ENCODE measurements at places on chromosomes 2 and 18.

DNA sequence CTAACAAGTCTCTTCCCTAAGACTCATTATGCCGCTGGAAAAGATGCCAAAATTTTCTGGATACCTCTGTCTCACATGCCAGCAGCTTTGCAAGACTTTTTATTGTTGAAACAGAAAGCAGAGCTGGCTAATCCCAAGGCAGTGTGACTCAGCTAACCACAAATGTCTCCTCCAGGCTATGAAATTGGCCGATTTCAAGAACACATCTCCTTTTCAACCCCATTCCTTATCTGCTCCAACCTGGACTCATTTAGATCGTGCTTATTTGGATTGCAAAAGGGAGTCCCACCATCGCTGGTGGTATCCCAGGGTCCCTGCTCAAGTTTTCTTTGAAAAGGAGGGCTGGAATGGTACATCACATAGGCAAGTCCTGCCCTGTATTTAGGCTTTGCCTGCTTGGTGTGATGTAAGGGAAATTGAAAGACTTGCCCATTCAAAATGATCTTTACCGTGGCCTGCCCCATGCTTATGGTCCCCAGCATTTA is 26.3 kb downstream of the DHRS9 start:
- peak; percentile 27 for DNase-seq

DNA sequence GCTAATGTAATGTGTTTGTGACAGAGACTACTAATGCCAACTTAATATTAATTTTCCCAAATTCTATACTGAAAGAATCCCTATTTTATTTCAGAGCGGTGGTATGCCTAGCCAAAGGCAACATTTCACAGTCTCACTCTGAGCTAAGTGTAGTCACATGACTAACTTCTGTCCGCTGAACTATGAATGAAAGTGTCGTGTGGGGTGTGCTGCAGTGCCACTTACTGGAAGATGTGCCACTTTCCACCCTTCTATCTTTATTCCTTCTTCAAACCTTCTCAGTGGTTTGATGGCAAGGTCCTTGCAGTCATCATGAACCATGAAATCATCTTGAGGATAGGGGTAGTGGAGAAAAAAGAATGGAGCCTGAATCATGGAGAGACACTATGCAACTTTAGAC is 47.3 kb upstream of the C1D start:
- no peak for DNase-seq

- no peak for DNase-seq
These were observed 9.2 kb downstream of the RNU4ATAC start for GRCh38 chr2:121539750-121540469.

- peak; percentile 65 for DNase-seq
These were observed 50.5 kb upstream of the TSPYL6 start for GRCh38 chr2:54306556-54306955.

GRCh38 chr2:139828011-139828410 is 1047.8 kb upstream of the NXPH2 start:
- no peak for DNase-seq

DNA sequence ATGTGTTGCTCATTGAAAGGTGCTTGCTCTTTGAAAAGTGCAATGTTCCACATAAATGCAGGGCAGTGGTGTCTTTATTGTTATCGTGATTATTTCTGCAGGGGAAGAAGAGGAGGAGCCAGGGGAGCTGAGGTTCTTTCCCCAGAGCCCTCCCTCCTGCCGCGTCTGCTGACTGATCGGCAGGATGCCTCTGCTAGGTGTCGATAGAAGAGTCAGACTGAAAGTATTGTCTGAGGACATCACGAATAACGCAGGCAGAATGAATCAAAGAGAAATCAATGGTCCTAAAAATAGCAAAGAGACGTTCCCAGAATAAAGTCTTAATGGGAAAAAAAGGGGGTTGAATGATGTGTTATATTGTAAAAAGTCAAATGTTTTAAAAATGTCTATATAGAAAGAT is 47.4 kb upstream of the SIX3 start:
- no peak for DNase-seq

- no peak for DNase-seq
These were observed 221.8 kb upstream of the OSR1 start for GRCh38 chr2:19580264-19580663.

DNA sequence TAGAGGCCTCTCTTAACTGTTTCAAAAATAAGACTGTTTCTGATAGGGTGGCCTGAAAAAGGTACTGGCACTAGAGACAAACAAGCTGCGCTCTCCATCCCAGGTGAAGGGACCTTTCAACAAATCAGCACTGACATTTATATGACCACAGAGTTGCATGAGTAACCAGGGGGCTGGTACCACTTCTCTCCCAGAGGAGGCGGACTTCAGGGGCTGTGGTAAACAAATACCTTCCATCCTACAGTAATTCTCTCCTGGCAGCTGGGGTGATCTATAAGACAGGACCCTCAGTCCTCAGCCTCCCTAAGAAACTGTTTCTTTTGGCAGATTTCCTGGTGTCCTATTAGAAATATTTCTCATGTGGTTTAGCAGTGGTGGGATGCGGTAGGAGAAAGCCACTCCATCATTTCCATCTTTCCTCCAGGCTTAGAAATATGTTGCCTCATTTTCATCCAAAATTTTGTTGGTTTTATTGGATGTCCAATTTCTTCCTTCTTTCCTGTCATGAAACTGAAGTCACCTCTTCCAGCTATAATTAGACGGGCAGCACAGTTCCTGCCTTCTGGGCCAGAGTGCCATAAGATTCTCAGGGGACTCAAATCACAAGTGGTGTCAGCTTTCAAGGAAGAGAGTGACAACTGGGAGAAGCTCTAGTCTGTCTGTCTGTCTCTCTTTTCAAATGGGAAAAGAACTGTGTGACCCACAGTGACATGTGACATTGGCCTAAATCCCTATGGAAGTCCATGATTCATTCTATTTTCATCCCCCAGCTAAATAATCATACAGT is 96.4 kb downstream of the CYRIA start:
- no peak for DNase-seq

DNA sequence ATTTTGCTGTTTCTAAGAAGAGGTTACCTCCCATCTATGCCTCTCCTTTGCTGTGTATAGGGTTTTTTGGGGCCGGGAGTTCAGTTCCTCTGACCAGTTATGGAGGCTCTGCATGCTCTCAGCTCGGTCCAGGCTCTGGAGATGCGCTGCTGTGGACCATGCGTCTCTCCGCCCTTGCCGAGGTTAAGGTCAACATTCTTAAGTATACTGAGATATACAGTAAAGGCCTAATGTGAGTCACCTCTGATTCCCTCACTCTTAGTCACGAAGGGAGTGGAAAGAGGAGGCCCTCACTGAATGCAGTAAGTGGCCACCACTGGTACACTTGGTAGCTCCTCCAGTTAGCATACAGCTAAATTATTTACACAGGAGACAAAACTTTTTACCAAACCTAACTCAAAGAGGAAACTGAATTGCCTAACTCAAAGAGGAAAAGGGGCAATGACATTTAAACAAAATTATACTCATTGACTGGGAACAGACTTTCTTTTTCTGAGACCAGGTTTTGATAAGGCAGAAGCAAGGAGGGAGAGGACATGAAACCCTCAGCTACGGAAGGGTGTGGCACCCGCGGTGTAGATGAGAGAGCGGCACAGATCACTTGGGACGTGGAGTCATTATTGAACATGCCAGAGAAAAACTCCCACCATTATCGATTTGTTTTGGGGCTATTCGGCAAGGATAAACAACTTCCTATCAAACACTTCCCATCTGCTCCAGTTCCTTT is 98.7 kb downstream of the COPS8 start:
- peak; percentile 78 for DNase-seq

GRCh38 chr2:40412456-40412855 is 39.4 kb downstream of the SLC8A1 start:
- DNase-seq, result no peak

DNA sequence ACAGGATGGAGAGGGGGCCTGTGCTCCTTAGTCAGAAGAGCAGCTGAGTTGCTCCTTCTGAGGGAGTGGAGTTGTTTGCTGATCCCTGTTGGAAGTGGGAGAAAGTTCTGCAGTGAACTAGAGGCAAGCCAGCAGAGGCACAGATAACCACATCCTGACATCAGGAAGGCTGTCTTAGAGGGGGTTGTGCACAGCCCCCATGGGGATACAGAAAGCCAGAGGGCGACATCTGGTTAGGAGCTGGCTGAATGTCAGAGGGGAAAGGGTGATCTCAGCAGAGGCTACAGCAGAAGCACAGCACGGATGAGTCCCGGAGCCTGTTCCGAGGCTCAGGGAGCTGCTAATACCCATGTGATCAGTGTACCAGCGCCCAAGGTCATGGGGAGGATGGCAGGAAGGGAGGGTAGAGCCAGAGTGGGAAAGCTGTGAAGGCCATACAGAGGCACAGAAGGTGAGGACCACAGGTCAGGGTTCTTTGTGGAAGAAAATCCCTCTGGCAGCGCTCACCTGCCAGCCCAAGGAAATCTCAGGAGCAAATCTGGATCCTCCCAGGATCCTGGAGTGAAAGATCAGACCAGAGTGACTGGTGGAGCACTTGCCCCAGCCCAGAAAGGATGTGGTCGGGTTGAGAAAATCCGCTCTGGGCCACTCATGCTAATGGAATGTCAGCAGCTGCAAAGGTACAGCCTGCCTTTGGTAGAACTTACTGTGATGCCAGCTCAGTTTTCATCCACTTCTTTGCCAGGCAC is 111.8 kb downstream of the STPG4 start:
- DNase-seq, result peak; percentile 97

DNA sequence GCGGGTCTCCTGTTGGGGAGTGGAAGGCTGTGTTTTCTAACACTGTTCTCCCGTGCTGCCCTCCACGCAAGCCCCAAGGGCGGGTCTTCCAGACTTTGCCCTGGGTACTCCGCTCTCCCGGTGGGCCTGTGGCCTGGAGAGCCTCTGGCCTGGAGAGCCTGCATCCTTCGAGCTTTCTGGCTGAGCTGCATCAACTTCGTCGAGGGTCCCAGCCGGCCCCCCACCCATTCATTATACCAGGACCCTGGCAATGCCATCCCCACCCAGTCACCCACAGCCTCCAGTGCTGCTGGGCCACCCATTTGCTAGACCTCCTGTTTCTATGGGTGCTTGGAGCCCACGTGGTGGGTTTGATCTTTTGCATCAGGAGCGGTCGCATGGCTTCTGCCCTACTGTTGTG is 102.2 kb downstream of the PTGR3 start:
- no peak for DNase-seq

DNA sequence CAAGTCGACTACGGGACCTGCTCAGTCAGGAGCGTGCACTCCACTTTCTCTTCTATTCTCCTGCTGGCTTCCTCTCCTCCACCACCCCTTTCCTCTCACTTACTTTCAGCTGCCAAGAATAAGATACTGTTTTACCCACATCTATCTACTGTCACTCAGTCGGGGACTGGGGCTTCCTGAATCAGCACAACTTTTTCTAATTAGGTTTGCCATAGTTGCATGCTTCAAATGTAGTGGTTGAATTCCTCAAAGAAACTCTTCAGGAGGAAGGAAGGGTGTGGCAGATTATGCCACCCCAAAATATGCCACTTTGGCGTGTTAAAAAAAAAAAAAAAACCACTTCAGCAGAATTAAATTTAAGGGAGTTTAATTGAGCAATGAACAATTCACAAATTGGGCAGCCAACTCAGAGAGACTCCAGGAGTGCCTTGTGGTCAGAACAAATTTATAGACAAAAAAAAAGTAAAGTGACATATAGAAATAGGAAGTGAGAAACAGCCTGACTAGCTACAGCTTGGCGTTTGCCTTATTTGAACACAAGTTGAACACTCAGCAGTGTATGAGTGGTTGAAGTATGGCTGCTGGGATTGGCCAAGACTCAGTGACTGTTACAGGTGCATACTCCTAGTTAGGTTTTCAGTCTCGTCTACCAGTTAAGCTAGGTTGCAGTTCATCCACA is 32.5 kb upstream of the RMDN2 start:
- no peak for DNase-seq

DNA sequence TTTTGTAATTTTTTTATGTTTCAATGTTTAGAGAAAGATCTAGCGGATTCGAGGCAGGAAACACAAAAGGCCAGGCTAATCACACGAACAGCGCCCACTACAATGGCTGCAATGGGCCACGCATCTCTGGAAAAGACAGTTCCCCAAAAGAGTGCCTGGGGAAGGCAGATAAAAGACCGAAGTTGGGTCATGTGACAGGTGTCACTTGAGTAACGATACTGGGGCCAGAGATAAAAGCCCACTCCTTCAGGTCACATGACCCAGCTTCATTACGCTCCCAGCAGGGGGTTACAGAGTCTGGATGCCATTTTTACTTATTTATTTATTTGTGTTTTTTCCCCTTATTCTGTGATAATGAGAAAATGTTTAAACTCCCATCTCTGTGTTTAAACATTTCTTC is 95.4 kb downstream of the CDK15 start:
- no peak for DNase-seq

DNA sequence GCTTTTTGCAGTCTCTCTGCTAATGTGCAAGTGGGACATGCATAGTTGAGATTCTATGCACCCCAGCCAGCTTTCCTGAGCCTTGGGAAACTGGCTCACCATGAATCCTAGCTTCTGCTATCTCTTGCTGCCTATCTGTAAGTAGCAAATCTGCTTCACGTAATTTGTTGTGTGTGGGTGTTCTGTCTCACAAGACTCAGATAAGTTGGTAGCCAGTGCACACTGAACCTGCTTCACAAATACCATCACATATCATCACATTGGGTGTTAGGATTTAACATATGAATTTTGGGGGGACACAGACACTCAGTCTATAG is 13.9 kb upstream of the VRK2 start:
- no peak for DNase-seq

DNA sequence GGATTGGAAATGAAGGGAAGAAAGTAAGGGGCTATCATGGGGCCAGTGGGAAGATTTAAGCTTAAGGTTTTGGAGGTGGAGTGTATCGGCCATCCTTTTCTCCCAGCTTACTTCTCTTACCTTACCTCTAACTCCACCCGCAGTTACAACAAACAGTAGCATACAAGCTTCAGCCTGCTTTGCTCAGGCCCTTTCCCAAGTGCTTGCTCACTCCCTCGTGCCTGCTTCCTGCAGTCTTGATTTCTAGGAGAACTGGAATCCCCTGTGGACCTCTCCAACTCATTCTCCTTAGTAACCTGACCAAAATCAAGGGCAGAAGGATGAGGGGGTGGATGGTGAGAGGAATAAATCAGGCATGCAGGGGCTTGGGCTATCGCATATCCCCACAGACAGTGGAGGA is 5.8 kb upstream of the LYG2 start:
- DNase-seq, result no peak

DNA sequence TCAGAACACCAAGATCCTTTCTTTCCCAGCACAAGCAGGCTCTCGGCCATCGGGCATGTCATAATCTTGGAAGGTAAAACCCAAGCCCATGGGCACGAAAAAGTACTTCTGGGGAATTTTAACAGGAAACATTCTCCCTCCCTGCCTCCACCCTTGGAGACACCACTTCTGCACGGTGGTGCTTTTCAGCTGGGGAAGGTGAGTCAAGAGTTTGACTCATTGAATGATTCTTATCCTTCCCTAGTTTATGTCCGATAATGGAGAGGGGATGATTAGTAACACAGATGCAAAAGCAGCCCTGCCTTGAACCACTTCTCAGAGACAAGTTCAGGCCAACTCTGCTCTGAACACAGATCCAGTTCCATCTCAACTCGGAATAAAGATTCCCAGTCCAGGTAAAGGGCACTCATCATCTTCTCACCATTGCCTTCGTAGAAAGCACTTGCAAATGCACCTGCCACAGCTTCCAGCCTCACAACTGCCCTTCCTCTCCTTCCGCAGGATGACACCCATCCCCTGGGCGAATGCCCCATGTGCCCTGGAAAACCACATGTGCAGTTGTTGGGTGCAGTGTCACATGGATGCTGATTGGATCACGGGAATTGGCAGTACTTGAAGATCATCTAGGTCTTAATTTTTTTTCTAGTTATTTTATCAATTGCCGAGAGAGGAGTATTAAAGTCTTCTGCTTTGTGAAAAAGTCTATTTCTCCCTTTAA is 136.2 kb downstream of the PXDN start:
- no peak for DNase-seq

GRCh38 chr2:206557321-206557720 is 85.0 kb upstream of the FAM237A start:
- no peak for DNase-seq

All from hepatic stellate cell (primary cell).